ENCODE measurements at places on chromosomes 12 and 14.
A peak's percentile ranks its signal among the peaks of the same experiment; 100 is the strongest.

GRCh38 chr14:96962337-96962736 is 165.2 kb downstream of the VRK1 start:
- no peak for DNase-seq

- no peak for DNase-seq
These were observed 22.8 kb downstream of the JDP2 start for GRCh38 chr14:75450381-75451276.

GRCh38 chr14:54976316-54976715 is 50.6 kb downstream of the WDHD1 start:
- peak; percentile 81 for DNase-seq

DNA sequence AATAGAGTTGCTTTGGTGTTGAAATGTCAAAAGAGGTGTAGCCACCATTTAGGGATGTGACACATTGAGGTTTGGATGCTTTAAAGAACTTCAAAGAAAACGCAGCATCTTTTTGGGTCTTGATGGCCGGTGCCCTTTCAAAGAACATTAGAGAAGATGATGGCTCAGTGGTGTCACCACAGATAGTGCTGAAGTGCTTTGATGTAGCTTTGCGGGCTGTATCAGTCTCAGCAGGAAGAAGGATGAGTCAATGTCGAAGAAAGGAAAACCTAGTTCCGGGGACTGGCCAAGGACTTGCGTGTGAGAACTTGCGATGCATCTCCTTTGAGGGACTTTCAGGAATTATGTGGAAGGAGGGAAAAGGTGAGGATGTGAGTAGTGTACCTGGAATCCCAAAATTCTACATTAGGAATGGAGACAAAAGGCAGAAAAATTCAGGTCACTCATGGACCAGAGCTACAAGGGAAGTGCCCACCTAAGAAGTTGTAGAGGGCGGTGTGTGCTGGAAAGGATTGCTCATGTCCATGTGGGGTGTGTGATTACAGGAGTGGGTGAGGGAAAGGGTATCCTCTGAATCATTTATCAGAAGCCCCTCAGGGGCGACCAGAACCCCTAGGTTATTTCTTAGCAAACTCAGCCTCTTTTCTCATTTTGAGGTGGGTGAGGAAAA is 39.7 kb upstream of the GZMB start:
- DNase-seq, result no peak

DNA sequence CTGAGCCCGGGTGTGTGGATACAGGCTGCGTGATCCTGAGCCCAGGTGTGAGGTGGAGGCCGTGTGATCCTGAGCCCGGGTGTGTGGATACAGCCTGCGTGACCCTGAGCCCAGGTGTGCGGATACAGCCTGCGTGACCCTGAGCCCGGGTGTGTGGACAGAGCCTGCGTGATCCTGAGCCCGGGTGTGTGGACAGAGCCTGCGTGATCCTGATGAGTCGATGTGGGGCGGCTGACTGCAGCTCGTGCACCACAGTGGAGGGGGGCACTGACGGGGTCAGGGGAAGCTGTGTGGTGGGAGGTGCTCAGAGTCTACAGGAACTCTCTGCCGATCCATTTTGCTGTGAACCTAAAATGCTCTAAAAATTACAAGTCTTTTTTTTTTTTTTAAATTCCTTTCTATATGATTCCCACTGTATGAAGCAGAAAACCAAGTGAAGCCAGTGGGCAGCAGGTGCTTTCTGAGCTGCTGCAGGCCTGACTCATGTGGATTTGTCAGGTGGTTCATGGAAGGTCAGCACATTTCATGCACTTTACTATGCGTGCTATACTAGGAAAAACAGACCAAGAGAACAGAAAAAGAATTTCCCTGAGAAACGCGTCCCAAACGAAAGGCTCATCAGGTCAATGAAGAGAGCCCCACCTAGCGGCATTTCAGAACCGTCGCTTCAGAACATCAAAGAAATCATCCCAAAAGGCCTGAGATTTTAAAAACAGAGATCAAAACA is 19.3 kb downstream of the BRF1 start:
- peak; percentile 75 for DNase-seq

- peak; percentile 88 for DNase-seq
These were observed 76.3 kb upstream of the FUT8 start for GRCh38 chr14:65336191-65336591.

DNA sequence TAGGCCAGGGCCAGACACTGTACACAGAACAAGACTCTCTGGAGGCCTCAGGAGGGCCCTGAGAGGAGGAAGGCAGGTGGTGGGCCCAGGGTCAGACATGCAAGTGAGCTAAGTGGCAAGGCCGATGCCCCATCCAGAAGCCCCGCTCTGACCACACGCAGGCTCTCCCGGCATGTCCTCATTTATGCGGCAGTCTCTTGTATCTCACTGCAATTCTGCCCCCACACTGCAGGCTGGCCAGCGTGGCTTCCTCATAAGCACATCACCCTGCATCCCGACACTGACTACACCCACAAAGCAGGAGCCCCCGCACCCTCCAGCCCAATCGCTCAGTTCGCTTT is 17.5 kb downstream of the SSH1 start:
- DNase-seq, result no peak

DNA sequence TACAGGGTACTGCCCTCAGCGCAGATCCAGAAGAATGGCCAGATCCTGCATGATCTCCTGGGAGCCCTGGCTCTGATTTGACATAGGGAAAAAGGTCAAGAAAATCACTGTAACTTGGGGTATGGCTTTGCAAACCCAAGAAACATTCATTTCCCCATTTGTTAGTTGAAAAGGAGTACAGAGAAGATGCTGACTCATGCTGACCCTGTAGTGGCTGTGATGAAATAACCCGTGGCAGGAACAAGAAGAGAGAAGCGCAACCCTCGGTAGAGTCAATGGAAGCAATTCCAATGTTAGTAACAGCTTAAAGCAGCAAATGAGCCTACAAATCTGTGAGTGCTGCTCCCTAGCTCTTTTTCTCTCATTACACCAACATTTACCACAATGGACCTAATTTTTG is 281.6 kb upstream of the NPAS3 start:
- DNase-seq, result peak; percentile 60

DNA sequence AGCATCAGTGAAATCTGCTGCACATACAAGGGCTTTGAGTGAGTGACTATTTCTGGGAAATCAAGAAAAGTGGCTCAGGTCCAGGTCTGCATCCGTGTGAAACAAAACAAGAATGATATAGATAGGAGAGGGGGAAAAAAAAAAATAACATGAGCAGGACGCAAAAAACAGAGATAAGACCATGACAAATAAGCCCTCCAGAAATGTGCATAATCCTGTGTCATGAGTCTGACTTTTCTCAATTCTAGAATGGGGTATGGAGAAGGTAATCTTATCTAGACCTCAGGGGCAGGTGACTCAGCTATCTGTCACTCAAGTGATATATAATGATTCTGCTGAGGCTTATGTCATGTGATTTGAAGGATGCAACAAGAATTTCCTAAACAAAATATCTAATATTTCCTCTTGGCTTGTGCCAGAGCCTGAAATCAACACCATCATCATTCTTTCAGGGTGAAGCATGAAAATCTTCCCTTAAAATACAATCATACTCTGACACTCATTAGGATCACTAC is 250.0 kb downstream of the PHLDA1 start:
- DNase-seq, result peak; percentile 76

GRCh38 chr14:61705017-61705416 is 9.7 kb downstream of the HIF1A start:
- DNase-seq, result peak; percentile 26

DNA sequence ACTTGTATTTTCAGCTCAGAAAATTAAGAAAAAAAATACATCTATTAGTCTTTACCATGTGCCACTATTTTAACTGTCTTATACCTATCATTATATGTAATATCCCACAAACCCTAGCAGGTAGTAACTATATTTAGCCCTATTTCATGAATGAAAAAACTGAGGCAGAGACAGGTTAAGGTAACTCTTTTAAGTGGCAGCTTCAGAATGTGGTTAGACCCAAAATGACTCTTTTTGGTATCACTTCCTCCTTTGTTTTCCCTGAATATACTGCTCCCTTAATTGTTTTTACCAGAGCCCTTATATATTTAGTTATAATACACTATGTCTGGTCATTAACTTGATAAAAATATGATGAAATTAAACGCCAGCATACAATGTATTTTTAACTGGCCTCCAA is 235.6 kb upstream of the RPL10L start:
- DNase-seq, result no peak

Measured in EH (cell line).